ENCODE measurements at places on chromosomes 3 and 15. TPM values are rescaled to one million over a fixed set of nuclear protein-coding genes. Genes with fewer than 3 reads are reported as not detected.

DNA sequence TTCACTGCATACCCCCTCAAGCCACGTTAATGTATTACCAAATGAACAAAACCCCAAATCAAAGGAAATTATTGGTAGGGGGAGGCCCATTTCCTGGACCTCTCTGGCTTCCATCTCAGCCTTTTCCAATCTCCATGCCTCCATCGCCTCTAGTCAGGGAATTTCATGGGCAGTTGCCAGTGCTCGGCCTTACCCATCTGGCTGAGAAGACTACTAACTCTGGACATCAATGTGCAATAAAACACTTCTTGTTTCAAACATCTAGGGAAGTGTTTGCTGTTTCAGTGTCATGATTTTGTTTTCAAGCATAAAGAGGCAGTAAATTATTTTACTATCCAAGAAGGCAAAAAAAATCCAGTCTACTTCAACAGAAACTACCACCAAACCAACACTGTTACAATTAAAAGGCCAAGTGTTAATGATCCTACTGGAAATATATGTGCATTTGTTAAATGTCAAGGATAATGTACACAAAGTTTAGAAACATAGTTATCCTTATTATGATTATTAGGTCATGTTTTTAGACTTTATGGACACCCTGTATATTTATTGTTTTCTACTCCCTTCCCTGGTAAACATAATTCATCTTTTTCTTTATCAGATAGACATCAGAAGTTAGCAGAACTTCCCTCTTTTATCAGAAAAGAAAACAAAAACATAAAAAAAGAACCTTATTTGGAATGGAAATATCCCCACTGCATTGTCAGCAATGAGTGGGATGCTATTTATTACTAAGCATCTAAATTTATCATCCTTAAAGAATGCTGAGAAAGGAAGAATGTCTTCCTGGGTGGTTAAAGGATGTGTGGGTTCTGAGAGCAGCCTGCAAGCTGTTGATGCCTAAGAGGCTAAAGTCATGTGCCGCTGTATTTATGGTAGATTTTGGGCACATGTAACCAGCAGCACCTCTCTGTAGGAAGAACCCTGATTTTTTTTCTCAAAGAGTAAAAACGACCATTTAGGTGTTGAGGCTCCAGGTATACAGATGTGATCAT, 15.2 kb downstream of the LDHAL6B start:
- peak; percentile 68 for DNase-seq

Gene ADAMTS7
- polyA plus RNA-seq: 5.0 TPM

- DNase-seq: no peak
Observed at GRCh38 chr15:89090791-89091626, 2.8 kb downstream of the ABHD2 start.

Gene CLDN16
- 0.04 TPM for polyA plus RNA-seq

DNA sequence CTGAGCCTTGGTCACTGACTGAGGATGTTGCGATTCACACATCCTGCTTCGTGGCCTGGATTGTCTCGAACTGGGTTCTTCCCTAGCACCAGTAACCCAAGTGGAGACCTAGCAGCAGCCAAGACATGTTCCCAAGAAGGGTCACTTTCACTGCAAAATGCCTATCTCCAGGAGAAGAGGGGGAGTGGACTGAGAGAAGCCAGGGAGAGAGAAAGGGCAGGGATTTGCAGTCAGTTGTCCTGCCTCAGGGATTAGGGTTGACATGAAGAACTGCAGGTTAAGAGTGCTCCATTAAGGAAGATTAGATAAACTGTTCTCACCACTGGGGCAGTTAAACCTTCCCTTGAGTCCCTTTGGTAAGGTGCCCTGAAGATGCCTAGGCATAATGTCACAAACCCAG, 5.7 kb upstream of the CD276 start:
- DNase-seq: no peak

GRCh38 chr15:25635191-25635590, 196.4 kb upstream of the UBE3A start:
- no peak for DNase-seq

DNA sequence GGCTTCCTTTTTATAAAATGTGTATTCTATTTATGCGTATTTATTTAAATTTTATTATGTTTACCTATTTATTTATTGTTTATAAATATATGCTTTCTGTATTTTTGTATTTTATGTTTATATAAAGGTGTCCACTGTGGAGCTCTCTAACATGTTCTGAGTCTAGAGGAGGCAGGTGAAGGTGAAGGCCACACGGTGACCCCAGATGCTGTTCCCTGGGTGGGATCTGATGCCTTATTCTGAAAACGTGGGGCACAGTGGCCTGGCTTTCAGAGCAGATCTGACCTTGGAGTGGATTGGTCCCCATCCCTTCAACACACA, 104.7 kb upstream of the SLC7A14 start:
- DNase-seq: no peak

Gene TRPM1
- not detected for polyA plus RNA-seq

- DNase-seq: no peak
Observed at GRCh38 chr3:51977446-51978142, 2.7 kb downstream of the ABHD14A start.

- no peak for DNase-seq
Observed at GRCh38 chr3:86708893-86709292, 282.1 kb downstream of the VGLL3 start.

DNA sequence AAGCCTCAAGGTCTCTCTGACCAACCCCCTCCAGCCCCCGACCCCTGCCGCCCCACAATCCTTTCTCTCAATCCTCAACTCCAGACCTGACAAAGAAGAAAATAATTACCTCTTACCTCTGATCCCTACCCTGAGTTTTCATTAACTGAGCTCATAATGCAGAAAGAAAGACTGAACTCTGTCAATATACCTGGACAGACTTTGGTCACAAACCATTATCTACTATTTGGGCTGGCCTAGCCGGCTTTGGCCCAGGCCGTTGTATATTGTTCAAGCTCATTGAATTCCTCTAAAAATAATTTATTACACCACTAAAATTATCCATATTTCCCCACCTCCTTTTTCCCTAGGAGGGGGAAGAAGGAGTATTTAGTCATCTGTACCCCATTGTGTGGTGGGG, 29.3 kb upstream of the SPTSSB start:
- no peak for DNase-seq

- no peak for DNase-seq
Observed at GRCh38 chr3:132294906-132295305, 22.3 kb upstream of the ACP3 start.

DNA sequence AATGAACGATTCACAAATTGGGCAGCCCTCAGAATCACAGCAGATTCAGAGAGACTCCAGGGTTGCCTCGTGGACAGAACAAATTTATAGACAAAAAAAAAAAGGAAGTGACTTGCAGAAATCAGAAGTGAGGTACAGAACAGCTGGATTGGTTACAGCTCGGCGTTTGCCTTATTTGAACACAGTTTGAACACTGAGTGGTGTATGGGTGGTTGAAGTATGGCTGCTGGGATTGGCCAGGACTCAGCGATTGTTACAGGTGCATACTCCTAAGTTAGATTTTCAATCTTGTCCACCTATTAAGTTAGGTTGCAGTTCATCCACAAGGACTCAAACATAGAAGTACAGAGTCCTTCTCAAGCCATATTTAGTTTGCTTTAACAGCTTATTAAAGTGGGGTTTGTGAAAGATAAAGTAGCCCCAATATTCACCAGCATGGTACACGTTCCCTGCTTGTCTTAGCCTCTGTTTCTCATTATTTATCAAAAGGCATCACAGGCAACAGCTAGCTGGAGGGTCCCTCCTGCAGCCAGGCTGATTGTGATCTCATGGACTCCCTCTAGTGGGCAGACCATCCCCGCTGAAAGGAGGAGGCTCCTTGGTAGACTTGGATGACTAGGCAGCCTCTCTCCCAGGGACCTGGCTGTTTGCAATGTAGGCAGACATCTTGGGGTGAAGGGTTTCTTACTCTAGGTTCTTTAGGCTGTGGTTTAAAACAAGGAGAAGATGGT, 17.6 kb upstream of the ALDH1L1 start:
- peak; percentile 38 for DNase-seq

- no peak for DNase-seq
Observed at GRCh38 chr15:70503073-70503745, 260.1 kb downstream of the UACA start.

DNA sequence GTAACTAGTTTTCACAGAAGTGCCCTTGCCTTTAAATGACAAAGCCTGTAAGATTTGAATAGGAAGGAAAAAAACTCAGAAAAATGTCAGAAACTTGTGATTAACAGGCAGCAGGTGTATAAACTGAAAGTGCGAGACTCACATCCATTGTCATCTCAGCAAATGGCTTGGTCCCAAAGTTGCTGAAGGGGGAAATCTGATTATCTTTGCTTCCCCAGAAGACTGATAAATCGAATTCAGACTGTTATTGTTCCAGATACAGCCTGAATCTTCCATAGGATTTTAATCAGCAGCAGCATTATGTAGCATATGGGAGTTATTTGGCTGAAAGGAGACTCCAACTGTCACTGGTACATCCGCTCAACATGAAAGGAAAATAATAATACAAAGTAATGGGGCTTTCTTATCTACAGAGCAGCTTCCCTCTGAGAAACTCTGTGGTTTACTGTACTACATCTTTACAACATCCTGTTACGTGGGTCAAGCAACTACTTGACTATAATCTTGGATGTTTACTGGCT, 550.4 kb upstream of the CCDC54 start:
- DNase-seq: no peak

- no peak for DNase-seq
Observed at GRCh38 chr3:100151024-100151707, 36.9 kb upstream of the FILIP1L start.

Gene SAXO2
- 3.6 TPM for polyA plus RNA-seq

DNA sequence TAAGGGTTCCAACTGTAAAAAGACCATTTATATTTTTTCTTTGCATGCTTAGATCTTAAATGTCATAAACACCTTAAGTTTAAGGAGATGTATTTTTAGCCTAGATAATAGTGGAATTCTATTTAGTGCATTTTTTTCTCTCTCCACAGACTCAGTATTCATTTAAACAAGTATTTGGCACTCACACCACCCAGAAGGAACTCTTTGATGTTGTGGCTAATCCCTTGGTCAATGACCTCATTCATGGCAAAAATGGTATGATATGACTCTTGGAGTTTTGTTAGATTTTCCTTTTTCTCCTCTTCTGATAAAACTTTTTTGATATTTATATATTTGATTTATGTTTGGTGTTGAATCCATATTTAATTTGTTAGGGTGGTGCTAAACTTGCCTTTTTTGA, 7.3 kb downstream of the KIF23 start:
- DNase-seq: no peak

DNA sequence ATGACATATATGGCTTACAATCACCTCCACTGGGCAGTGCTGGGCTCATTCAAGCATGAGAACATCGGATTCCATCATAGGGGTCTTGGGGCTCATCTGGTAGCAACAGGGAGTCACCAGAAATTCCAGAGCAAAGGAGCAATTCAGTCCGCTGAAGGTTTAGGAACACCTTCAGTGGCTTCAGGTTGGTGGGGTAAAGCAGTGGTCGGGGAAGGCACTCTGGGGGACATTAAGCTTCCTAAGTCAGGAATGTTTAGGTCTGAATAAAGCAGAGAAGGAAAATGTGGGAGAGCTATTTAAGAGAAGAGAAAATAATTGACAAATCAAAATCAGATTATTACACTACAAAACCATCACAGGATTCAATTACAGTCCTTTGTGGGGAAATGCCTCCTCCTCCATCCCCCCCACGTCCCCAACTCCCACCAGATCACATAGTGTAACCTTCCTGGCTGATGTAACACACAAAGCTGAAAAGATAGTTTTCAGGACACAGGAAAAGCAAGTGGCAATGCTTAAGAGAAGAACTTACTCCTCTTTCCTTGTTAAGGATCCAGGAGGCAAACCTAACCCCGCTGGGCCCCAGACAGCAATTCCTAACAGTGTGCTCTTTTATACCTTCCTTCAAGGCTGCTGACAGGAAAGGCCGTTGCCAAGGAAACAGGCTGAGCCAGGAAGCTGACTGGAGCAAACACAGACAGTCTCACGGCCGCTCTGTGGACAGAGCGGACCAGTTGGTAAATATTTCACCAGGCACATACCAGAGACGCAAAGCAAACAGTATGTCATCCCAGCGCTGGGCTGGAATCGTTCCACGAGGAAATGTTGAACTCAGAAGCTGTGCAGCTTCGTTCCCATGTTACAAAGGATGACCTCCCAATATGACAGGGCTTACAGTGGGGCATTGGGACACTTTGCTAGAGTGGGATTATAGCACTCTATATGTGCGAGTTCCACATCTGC, 57.5 kb upstream of the LMCD1 start:
- DNase-seq: peak; percentile 96

Gene MAP1A
- polyA plus RNA-seq: 48.5 TPM

DNA sequence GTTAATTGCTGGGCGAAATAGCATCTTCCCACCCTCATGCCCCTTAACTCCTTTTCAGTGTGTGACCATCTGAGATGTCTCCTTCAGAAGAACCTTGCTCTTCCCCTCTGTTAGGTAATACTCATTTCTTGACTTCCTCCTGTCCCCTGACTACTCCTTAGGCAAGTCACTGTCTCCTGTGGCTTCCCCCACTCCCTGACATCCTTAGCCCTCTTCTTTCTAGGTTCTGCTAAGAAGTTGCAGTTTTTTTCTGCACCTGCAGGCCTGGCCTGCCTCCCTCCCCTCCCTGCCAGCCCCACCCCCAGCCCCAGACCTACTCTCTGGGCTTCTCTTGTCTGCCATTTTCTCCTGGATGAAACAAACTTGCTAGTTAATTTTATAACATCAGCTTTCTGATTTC, 15.2 kb upstream of the EID1 start:
- DNase-seq: no peak

DNA sequence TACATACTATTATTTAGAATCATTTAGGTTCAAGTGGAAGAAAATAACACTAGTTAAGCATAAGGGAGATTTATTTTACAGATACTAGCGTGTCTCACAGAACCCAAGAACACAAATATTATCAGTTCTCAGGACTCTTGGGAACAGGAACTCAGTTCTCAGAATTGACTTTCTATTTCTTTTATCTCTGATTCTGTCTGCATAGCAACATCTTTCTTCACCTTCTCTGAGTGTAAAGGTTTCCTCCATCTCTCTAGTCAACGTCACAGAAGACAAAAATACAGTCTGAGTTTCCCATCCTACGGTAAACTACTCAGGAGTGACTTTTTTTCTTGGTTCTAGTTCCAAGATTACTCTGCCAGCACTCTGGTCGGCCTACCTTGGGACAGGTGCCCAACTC, 220.0 kb downstream of the SV2B start:
- no peak for DNase-seq

DNA sequence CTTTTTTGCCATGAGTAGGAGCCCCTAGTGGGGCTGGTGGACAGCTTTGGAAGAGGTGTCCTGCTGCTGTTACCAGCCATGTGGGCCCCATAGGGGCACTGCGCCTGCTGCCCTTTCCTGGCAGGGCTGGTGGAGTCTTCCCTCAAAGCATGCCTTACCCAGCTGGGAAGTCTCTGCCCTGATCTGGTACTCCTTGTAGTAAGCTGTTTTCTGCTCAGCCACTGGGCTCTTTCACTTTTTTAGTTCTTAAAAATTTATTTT, 26.2 kb downstream of the HMCES start:
- no peak for DNase-seq

GRCh38 chr3:62954580-62954979, 79.4 kb upstream of the CADPS start:
- no peak for DNase-seq

Gene OXSR1
- polyA plus RNA-seq: 34.7 TPM

Gene MYLK
- polyA plus RNA-seq: 1,040 TPM

Gene RASGRF1
- 0.22 TPM for polyA plus RNA-seq
